ENCODE measurements at places on chromosomes 2 and 18.

- no peak for DNase-seq
Measured at GRCh38 chr18:9366126-9366714, 31.6 kb downstream of the TWSG1 start.

GRCh38 chr2:174776223-174776622 is 12.0 kb upstream of the CHRNA1 start:
- no peak for DNase-seq

DNA sequence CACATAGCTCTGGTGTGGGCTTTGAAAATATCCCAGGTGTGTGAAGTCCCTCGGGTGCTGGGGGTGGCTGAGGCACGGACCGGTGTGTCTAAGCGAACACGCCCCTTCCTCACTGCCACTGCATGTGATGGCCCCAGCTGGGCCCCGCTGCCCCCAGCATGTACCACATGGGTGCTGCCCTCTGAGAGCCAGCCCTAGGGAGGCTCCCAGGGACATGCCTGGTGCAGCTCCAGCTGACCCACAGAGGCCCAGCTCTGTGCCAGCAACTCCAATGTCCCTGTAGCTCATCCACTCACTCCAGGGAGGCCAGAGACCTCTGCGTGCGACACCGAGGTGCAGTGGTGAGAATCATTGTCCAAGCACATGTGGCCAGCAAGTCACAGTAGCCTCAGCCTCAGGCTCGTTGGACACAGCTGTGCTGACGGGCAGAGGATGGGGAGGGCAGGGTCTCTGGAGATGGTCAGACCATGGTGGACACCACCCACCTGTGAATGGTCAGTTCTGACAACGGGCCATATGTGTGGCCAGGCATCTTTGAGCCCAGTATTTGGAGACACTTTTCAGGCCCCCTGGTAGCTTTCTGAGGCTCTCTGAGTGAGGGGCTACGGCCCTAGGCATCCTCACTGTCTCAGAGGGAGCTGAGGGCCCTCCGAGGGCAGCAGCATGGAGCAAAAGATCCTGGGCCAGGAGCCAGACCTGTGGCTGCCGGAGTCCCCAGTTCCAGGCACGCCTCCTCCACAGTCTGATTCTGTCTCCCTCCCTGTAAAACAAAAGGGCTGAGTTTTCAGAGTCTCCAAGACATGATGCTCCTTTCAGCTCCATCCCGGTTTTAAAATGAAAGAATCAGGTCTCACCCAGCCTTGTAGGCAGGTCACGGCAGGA is 220.7 kb downstream of the NDUFA10 start:
- DNase-seq: no peak

DNA sequence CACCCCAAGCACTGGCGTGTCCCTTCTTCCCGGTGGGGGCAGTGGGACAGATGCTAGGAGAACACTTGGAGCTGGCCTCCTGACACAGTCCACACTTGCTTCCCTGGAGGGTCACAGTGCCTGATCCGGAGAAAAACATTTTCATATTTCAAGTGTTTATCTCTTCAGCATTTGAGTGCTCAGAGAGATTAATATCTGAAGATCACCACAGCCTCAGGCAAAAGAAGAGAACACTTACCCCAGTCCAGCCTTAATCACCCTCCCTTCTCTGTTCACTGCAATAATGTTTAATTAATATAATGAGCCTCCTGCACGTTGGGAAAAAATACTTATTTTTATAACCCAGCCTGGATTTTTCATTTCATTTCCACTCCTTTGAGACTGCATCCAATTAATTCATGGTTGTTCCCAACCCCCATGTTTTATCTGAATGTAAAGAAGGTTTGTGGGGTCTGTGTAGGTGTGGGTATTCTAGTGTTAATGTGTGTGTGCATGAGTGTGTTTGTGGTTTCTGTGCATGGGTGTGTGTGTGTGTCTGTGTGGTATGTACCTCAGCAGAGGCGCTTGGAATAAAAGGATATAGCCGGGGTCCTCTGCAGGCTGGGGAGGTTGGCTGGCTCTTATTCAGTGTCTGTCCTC is 72.1 kb downstream of the NRP2 start:
- DNase-seq: no peak

GRCh38 chr2:110858993-110859701 is 126.8 kb downstream of the ACOXL start:
- no peak for DNase-seq

DNA sequence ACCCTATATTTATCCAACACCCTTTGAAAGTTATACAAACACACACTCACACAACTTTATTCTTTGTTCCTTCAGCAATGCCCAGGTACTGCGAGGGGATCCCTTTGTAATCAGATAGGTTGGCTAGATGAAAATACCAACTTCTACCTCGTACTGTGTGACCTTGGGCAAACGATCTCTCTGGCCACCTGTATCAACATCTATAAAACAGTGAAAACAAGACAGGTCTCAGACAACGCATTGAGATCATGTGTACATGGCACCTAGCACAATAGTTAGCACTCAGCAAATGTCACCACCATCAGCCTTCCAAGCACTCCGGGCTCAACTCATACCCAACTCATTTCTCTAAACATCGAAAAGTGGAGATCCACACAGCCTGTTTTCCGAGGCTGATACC is 118.4 kb upstream of the PPP1CB start:
- no peak for DNase-seq

GRCh38 chr2:232026910-232027309 is 65.4 kb downstream of the DIS3L2 start:
- no peak for DNase-seq

DNA sequence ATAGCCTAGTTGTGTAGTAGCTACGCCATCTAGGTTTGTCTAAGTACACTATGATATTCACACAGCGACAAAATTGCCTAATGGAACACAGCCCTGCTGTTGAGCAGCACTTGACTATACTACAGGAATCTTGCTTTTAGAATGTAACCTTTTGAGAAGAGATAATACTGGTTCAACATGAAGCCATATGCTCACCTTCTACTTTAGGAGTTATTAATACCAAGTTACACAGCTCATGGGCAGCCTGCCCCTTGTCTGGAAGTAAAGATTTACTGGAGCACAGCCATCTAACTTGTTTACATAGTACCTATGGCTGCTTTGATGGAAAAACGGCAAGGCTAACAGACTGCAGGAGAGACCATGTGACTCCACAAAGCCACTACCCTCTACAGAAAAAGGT is 174.8 kb downstream of the DYM start:
- no peak for DNase-seq

DNA sequence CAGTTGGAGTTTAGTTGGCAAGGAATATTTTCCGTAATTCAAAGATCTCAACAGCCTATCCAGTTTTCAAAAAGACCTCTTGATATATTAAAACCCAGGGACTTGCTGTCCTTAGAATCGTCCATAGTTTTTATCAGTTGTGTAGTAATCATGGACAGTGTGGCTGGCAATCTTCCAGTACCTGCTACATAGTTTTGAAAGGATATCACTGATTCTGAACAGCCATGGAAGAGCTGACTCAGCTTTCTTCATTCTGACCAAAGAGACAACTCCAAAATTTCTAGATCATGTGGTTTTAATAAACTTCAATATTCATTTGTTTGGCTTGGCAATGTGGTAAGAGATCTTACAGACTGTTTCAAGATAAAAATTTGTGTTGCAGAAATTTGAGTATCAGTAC is 616.7 kb downstream of the TDRD15 start:
- DNase-seq: no peak

All from stimulated activated effector memory CD8-positive, alpha-beta T cell treated with anti-CD3 and anti-CD28 coated beads, Interleukin-12 subunit alpha, Interleukin-12 subunit beta, amount 100 ng/mL, for 72 hours (primary cell).